Activated T-helper 1 cell treated with anti-CD3 and anti-CD28 coated beads, Interleukin-2, amount 50 U/mL, for 16 hours (primary cell): ENCODE measurements at places on chromosomes 2 and 18.
A peak's percentile ranks its signal among the peaks of the same experiment; 100 is the strongest.

DNA sequence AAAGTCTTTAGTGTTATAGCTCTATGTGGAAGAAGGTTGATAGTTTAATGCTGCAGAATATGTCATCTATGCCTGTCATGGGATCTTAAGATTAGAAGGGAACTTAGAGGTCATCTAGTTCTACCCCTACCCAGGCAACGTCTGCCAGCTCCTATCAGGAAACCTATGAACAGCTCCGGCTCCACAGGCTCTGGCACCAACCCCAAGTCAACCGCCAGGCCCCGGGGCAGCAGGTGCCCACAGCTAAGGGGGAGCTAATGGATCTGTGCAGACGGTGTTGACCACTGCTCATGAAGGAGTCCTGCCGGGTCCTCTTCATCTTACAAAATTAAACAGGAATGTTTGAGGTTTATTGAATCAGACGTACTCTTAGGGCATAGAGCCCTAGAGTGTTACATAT is 440.8 kb upstream of the KLHL29 start:
- no peak for DNase-seq

- no peak for DNase-seq
Observed at GRCh38 chr2:7281231-7282201, 364.3 kb downstream of the RNF144A start.

- no peak for DNase-seq
Observed at GRCh38 chr2:17171446-17172049, 346.7 kb downstream of the RAD51AP2 start.

DNA sequence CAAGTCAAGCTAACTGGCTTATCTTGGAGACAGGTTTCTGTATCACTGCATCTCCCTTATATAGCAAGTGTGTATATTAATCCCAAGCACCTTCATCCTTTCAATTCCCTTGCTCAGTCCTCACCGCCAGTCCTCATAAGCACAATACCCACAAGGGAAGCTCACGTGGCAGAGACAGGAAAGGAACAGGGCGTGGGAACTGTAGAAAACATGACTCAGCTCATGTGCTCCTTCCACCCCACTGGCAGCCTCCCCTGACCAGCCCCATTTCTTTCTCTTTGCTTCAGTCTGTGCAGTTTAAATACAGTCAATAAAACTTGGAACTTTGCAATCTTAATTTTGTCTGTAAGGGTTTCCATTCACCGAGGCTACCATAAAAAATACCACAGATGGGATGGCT is 36.5 kb upstream of the CDH19 start:
- no peak for DNase-seq

DNA sequence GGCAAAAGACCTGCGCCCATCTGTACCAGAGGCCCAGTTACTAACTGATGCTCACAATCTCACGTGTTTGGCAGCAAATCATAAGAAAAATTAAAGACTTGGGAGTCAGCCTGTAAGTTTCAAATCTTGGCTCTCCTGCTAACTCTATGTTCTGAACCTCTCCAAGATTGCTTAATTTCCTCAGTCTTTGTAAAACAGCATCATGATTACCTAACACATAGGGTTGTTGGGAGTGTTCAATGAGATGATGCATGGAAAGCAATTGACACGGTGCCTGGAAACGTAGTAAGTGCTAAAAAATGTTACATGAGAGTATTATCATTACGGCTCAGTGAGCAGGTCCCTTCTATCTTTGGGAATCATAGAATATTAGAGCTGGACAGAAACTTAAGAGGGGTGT is 497.6 kb upstream of the TCF4 start:
- no peak for DNase-seq

- no peak for DNase-seq
Observed at GRCh38 chr2:156456616-156457015, 20.4 kb downstream of the GPD2 start.

DNA sequence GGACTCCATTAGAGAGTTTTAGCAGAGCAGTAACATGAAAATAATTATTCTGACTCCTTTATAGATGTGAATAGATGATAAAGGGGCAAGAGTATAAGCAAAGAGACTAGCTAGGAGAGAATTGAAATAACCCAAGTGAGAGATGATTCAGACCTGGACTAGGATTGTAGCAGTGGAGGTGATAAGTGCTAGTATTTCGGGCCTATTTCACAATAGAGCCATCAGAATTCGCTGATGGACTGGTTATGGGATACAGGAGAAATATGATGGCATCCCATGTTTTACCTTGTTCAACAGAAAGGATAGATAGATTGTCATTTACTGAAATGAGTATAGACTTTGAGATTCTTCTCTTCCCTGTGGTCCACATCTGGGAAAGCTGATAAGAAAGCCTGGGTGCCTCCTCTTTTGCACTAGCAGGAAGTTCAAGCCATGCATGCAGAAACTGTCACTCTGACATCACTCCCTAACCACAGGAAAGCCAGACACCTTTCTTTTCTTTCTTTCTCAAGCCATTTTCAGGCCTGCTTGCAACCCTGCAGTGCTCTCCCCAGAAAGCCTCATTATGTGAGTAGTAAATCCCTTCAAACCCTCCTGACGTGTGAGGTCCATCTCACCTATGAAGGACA is 25.3 kb downstream of the DYNAP start:
- no peak for DNase-seq

GRCh38 chr18:45050712-45051601 is 370.3 kb downstream of the SETBP1 start:
- no peak for DNase-seq

GRCh38 chr2:232537499-232537898 is 2.0 kb upstream of the CHRNG start:
- no peak for DNase-seq

GRCh38 chr18:58596265-58596681 is 32.6 kb downstream of the ALPK2 start:
- DNase-seq, result no peak

- no peak for DNase-seq
Observed at GRCh38 chr2:20171445-20171977, 53.4 kb downstream of the SDC1 start.

GRCh38 chr2:219350710-219351221 is 18.2 kb upstream of the RESP18 start:
- DNase-seq, result no peak

- no peak for DNase-seq
Observed at GRCh38 chr18:61748004-61748403, 144.8 kb downstream of the RNF152 start.

DNA sequence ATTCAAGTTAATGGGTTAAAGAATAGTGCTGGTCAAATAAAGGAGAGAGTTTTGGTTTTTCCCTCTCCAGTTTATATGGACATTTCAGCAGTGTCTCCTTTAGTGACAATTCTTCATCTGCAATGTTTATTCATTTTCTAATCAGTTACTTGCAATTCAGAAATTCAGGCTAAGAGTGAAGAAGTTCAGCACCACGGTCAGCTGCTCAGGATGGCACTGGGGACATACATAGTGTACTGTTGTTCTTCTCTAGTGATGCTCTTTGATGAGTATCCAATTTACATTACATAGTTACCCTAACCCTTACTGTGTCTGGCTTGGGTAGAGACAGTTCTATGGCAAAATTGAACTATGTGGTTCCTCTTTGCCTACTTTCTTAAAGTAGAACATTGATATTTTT is 412.7 kb downstream of the CNTNAP5 start:
- DNase-seq, result no peak

GRCh38 chr2:66890166-66890742 is 455.3 kb downstream of the MEIS1 start:
- DNase-seq, result no peak

- no peak for DNase-seq
Observed at GRCh38 chr2:36388472-36388871, 32.9 kb downstream of the CRIM1 start.

GRCh38 chr2:63772061-63772460 is 69.6 kb upstream of the UGP2 start:
- DNase-seq, result no peak

GRCh38 chr2:128788636-128789220 is 470.1 kb upstream of the HS6ST1 start:
- DNase-seq, result no peak

GRCh38 chr18:62897153-62897552 is 181.8 kb downstream of the PHLPP1 start:
- no peak for DNase-seq

GRCh38 chr2:41998186-41999127 is 49.4 kb upstream of the PKDCC start:
- no peak for DNase-seq

DNA sequence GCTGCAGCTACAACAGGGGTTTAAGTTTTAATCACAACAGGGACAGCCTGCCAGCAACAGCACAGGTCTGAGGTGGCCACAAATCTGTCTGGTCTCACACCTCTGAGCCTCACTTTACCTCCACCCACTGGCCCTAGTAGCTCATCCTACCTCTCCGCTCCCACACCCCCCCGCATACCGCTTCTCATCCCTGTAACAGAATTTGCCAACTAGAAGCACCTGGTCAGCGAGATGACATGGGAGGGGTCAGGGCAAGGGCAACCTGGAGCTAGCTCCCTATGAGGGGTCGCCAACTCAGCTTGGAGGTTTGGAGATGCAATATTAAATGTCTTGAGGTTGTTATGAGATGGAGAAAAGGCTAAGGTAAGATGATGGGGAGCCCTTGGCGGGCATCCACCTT is 7.5 kb downstream of the CATIP start:
- no peak for DNase-seq

GRCh38 chr2:25041307-25041927 is 459 bp upstream of the EFR3B start:
- peak; percentile 5 for DNase-seq

DNA sequence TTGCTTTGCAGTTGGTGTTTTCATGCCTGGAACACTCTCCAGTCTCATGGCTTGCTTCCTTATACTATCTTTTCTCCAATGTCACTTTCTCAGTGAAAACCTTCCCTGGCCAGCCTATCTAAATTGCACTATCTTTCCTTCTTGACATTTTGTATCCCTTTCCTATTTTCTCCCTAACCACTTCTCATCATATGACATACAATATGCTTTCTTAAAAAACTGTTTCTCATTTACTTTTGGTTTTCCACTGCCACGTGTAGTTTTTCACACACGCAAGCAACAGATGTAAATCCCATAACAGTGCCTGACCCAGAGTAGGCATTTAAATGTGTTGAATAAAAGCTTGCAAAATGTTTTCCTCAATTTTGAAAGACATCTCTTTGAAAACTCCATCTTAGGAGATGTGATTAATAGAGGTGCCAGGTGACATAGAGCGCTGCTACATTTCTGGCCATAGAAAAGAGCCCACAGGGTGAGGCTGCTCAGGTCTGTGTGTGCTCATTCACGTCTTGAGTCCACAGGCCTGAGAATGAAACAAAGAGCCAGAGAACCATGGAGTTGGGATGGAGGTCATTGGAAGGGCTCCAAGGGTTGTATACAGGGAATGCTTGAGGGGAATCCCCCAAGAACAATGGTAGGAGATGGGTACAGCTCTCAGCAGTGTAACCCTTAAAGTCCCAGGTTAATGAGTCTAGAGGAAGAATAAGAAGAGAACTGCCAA is 12.7 kb downstream of the ZNF24 start:
- no peak for DNase-seq

- DNase-seq, result no peak
Observed at GRCh38 chr18:11392292-11392691, 217.1 kb upstream of the SLC35G4 start.

- no peak for DNase-seq
Observed at GRCh38 chr18:39841482-39842365, 2113.3 kb upstream of the PIK3C3 start.

DNA sequence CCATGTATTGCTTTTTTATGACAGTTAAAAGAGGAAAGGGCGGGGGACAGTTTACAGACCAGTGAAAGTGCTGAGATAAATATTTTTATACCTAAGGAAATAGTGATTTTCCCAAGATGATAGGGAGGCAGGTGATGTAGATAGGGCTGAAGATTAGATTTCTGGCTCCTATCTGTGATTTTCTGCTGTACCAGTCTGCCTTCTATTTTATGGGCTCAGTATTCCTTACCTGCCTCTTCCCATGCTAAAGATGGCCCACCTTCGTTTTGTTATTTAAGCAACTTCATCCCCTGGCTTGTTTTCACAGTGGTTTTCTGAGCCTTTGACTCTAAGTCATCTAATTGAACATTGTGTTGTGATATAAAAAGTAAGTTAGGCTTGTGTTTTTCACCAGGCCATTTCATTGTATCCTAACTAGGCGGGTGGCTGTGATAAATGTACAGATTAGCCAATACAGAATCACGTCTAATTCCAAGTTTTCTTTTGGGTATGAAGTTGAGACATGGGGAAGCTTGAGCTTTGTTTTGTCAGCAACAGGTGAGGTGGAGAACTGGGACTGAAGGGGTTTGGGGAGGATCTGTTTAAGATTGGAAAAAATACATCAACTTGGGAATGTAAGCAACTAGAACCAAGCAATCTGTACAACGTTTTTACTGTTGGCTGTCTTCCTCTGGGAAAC is 5.2 kb downstream of the RPL37A start:
- DNase-seq, result no peak

- DNase-seq, result no peak
Observed at GRCh38 chr2:64311948-64312621, 141.9 kb upstream of the LGALSL start.

GRCh38 chr2:239106314-239106908 is 258.5 kb downstream of the TWIST2 start:
- no peak for DNase-seq

GRCh38 chr2:86052676-86053075 is 53.0 kb downstream of the POLR1A start:
- no peak for DNase-seq

DNA sequence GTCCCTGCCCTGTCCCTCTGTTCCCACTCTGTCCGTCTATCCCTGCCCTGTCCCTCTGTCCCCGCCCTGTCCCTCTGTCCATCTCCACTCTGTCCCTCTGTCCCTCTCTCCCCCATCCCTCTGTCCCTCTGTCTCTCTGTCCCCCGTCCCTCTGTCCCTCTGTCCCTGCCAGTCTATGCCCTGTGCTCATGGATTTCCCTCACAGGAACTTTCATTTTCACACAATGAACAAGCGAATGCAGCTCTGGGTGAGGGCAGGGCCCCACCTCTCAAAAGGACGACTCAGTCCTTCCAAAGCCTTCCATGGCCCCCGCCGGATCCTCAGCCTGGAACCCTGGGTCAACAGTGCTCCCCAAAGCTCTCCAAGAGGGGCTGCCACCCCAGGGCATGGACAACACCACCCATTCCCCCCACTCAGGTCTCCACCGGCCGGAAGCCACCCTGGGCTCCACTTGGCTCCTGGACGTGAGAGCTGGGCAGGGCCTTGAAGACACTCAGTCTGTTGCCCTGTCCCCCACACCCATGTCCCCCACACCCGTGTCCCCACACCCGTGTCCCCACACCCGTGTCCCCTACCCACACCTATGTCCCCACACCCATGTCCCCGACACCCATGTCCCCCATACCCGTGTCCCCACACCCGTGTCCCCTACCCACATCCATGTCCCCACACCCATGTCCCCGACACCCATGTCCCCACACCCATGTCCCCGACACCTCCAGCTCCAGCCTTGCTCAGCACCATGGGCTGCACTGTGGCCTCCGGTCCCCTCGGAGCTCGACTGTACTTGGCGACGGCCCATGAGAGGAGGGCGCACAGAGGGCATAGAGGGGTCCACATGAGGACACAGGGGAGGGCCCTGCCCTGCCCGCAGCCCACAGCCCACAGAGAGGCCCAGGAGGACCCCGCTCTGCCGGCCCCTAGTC is 156.0 kb downstream of the PXDN start:
- no peak for DNase-seq

DNA sequence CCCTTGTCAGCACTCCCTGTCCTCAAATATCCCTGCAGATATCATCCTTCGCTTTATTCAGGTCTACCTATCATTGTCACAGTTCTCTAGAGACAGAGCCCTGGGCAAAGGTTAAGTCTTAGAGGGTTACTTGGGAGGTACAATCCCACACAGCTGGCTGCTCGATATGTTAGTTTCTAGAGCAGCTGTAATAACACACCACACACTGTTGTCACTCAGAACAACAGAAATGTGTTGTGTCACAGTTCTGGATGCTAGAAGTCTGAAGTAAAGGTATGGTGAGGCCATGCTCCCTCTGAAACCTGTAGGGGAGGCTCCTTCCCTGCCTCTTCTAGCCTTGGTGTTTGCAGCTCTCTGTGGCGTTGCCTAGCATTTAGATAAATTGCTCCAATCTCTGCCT is 9.9 kb upstream of the RAPGEF4 start:
- no peak for DNase-seq
